ENCODE measurements at places on chromosomes 7 and 10.

GRCh38 chr10:132443605-132443982 lies 46.6 kb downstream of the PWWP2B start:
- peak; percentile 52 for DNase-seq

- DNase-seq = no peak
Observed at GRCh38 chr10:124225029-124225466, 131.7 kb upstream of the CHST15 start.

- DNase-seq = no peak
Observed at GRCh38 chr10:61338146-61338545, 115.0 kb downstream of the TMEM26 start.

DNA sequence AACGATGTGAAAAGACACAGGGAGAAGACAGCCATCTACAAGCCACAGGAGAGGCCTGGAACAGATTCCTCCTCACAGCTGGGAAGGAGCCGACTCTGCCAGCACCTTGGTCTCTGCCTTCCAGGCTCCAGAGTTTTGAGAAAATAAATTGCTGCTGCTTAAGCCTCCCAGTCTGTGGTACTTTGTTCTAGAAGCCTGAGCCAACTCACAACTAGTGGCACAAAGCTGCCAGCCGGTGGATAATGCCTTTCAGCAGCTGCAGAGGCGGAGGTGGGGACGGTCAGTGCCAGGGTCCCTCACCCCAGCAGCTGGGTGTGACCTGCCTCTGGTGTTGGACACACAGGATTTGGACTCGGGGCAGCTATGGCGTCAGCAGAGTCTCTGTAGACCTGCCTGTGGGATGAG lies 255.4 kb upstream of the PITRM1 start:
- no peak for DNase-seq

DNA sequence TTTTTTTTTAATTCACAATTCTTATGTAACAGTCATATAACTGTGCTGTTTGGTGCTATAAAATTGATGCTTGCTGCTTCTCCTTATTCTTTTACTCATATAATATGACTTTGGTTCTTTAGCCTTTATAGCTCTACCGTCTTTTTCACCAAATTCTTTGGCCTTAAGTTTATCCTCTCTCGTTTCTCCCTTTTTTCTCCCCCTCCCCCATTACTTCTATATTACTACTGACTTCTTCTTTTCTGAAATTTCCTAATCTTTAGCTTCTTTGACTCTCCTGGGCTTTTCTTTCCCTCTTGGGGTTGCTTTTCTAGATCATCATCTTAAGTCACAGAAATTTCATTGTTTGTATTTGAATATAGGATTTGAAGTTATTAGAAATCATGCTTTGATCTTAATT lies 3.8 kb downstream of the BCCIP start:
- DNase-seq = no peak

GRCh38 chr10:42877496-42878030 lies 95.0 kb downstream of the BMS1 start:
- no peak for DNase-seq

DNA sequence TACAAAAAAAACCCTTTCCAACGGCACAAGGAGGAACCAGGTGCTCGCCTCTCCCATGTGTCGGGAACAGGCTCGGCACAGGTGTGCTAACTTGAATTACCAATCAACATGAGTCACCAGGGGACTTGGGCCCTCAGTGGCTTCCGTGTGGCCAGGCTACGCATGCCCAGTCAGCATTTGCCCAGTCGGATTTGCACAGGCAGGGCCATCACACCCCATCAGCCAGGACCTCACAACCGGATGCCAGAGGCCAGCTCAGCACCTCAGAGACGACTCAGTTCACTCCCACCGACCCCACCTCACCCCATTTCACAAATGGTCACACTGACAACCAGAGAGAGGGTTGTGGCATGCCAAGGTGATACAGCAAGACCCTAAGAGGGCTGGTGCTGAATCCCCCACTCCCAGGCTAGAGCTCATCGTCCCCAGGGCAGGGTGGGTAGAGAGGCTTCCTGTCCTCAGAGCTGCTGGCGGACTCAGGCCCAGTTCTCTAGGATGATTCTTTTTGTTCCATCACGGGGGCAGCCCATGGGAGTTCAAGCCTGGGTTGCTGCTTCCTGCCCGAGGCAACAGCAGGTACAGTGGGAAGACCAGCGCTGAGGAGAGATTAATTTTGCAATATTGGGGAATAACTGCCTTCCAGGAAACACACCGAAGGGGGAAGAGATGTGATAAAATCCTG lies 13.6 kb downstream of the ANXA11 start:
- DNase-seq = no peak

- DNase-seq = peak; percentile 74
Observed at GRCh38 chr10:20494474-20494873, 402.6 kb downstream of the NEBL start.

DNA sequence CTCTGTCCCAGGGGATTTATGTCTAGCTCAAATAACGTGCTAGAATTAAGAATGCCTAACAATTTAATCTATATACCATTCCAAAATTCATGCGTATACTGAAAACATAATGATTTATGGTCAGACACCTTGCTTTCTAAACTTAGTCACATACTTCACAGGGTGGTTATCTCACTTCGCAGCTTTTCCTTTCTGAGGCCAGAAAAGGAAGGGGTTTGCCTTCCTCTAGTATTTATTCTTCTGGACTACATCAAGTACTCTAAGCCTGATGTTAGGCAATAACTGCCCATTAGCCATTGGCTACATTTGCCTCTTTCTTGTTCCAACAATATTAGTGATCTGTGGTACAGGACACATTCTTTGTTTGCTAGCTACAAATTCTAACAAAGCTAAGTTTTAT lies 72.6 kb upstream of the FHIP2A start:
- peak; percentile 33 for DNase-seq

DNA sequence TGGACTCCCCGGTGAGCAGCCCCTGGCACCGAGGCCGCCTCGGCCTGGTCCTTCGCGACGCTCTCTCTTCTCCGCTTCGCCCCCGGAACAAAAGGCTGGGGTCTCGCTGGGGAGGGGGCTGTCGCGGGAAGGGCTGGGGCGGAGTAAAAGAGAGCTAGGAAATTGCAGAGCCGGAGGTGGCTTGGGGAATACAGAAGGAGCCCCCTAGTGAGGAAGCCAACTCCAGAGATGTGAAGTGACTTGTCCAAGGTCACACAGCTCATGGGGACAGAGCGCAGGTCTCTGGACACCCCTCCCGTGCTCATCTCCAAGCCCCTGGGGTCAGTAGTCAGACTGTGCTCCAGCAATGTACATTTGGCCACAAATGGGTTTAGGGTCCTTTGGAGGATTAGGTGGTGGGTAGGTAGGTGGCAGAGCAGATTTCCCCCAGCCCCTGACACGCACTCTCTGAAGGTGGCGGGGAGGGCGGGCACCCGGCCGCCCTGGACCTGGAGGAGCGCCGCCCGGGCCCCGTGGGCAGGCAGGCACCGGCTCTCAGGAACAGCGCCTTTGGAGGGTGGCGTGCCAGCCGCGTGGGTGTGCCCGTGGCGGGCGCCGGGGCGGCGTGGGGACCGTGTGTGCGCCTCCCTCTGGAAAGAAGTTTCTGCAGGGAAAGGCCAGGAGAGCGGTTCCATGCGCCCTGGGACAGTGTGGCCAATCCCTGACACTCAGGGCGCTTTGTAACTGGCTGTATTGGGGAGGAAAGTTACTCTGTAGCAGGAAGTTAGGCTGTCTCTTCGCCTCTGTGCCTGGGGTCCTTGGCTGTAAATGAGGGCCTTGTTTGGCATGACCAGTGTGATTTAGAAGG lies 910 bp downstream of the WIPF3 start:
- peak; percentile 18 for DNase-seq

DNA sequence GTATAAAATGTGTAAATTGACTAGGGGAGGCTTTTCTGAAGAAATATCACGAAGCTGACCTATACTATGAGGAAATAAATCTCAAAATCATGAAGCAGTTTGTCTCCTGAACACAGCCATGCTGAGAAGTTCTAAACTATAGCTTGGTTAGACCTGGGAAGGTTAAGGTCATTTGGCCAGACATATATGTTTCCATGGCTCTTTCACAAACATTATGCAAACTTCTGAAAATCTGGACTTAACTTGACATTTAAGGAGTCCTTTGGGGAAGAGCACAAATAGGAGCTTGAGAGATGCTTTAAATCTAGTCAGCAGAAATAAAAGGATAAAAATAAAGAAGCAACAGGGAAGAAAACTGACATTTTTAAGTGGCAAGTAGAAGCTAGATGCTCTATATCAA lies 115.9 kb upstream of the MEOX2 start:
- DNase-seq = peak; percentile 35

- no peak for DNase-seq
Observed at GRCh38 chr7:30029696-30030095, 1.5 kb downstream of the PLEKHA8 start.

DNA sequence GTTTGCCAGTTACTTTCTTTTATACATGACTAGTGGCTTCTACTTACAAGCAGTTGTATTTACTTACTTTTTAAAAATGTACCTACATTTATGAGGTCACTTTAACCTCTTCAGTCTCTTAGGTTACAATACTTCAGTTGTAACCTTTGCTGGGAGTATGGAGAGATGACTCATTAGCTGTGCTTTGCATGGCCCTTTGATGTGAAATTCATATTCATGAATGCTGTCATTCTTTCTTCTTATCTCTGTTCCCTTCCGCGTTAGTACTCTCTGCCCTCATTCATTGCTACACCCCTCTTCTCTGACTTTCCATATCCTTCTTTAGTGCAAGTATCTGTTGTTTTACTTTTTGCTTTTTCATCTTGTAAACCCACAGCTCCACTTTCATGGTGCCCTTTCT lies 164.3 kb downstream of the BMPER start:
- peak; percentile 58 for DNase-seq

- no peak for DNase-seq
Observed at GRCh38 chr7:112283382-112283910, 77.0 kb downstream of the ZNF277 start.

DNA sequence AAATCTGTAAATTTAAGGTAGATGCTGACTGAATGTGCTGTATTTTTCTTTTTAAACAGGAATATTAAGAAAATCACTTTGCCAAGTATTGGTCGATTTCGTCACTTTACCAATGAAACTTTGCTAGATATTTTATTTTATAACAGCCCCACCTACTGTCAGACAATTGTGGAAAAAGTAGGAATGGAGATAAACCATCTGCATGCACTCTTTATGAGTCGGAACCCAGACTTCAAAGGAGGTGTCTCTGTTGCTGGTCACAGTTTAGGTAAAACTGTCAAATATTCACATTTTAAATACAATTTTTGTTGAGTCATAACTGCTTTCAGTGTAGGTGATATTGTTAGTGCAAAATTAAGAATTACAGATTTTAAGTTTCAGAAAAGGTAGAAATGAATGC lies 25.2 kb downstream of the SEC23IP start:
- no peak for DNase-seq
